ENCODE measurements at places on chromosomes 5 and 9. TPM values are rescaled to one million over a fixed set of nuclear protein-coding genes. Genes with fewer than 3 reads are reported as not detected.

Gene NMRK1
- 26.1 TPM for total RNA-seq

Gene SRA1
- total RNA-seq, result 23.5 TPM

Gene SLC46A2
- not detected for total RNA-seq

Gene IL13
- not detected for total RNA-seq

Gene LCN15
- total RNA-seq, result not detected

Gene FBP1
- 3.2 TPM for total RNA-seq

Gene RFESD
- 1.4 TPM for total RNA-seq

Measured in vein endothelial cell (primary cell).